ENCODE measurements at places on chromosomes 4 and X.

DNA sequence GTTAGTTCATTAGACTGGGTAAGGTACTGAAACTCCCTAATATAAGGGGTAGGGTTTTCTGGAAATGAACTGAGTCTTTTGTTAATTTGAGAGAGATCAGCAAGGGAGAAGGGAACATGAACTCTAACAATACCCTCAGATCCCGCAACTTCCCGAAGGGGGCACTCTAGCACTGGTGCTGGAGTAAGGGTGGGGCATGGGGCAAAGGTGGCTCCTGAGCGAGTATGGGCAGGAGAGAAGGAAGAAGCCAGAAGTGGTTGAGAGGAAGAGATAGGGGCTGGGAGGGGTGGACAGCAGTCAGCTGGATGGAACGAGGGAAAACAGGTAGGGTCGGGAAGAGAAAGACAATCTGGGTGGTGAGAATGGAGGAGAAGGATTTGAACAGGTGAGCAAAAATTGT lies 183.2 kb upstream of the MAGEE2 start:
- DNase-seq = peak; percentile 27

GRCh38 chr4:31193521-31193920 lies 473.4 kb downstream of the PCDH7 start:
- DNase-seq = no peak

DNA sequence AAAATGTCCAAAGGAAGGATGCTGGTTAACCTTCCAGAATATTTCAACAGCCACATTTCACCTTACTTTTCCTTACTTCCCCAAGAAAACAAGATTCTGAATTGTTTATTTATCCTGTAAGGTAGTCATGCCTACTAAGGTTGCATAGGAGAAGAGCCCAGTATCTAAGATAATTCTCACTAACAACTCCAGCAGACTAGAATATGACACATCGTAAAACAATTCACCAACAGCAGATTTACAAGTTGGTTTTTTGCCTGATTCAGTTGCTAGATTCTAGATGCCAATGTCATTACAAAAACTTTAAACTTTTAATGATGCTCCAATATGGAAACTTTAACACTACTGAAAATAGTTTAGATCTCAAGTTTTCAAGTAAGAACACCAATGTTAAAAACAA lies 176.4 kb downstream of the IL13RA2 start:
- DNase-seq = no peak

DNA sequence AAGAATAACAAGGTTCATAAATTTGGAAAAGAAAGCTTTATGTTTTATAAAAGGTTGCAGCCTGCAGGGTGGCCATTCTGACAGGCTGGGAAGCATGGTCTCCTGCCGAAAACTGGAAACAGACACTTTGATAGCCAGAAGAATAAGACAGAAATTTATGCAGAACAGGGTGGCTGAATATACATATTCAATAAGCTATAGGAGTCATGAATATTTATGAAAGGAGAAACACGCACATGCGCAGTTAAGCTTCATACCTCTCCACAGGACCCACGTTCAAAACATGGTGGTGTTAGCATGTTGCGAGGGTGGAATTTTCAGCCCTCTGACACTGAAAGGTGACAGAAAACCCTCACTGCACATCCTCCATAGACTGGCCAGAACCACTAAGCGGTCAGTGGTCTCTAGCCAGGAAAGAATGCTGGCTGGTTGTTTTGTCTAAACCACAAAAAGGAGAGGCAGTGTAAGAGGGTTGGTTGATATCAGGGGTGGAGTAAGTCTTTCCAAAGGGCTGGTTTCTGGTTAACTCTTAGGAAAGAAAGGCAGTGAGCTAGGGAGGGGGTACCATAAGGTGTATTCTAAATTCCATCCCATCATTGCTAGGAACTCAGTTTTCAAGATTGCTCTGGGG lies 58.2 kb downstream of the ANXA10 start:
- no peak for DNase-seq

- DNase-seq = no peak
Observed at GRCh38 chr4:185127021-185127925, 15.8 kb upstream of the SLC25A4 start.

DNA sequence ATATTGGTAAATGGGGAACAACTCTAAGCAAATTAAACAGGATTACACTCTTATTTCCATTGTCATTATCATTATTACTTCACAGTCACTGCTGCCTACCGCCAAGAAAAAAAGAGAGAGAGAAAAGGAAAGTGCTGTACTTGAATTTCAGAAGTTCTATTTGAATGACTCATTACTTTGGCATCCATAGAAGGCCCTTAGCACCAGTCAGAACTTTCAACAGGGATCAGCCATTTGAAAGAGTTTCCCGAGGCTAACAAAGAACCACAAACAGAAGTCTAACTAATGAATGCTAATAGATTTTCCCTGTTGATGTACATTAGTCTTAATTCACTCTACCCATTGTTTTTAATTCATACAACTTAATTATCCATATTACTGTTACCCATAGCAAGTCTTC lies 116.3 kb downstream of the SHROOM4 start:
- no peak for DNase-seq

DNA sequence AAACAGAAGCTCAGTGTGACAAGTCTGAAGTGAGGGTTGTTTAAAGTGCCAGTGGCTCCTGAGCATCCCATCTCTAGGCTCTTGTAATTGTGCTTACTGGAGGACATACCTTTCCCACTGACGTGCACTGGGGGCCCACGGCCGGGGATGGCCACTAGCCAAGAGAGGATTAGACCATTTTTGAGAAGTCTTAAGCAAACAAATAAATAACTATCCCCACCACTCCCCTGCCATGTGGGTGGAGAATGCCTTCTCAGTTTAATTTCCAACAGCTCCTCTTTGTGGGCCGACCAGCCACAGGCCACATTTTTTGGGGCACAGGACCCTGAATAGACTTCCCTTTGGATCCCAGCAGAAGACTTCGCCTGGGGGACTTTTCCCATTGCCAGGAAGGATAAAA lies 125.0 kb upstream of the MSX1 start:
- DNase-seq = no peak

- DNase-seq = no peak
Observed at GRCh38 chr4:54863571-54864255, 206.0 kb downstream of the KIT start.

GRCh38 chr4:40173470-40173875 lies 23.4 kb upstream of the RHOH start:
- no peak for DNase-seq

- no peak for DNase-seq
Observed at GRCh38 chr4:3877236-3877635, 111.1 kb downstream of the ADRA2C start.

DNA sequence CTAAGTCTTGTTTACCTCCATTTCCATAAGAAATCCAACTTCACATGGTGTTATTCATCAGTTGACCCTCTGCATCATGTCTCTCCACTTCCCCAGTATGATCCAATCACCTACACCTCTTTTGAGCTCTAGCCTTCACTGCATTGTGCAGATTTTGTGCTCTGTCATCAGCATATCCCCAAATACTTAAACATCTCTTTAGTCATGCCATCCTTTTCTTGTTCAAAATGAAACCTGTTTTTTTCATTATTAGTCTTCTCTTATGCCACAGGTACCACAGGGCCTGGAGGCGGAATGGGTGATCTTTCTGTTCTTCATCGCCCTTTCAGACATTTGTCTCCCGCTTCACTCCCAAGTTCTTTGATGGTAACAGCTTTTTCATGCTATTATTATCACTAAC lies 382.7 kb upstream of the GALNTL6 start:
- DNase-seq = no peak

GRCh38 chr4:121226362-121226761 lies 62.2 kb upstream of the TNIP3 start:
- DNase-seq = no peak

DNA sequence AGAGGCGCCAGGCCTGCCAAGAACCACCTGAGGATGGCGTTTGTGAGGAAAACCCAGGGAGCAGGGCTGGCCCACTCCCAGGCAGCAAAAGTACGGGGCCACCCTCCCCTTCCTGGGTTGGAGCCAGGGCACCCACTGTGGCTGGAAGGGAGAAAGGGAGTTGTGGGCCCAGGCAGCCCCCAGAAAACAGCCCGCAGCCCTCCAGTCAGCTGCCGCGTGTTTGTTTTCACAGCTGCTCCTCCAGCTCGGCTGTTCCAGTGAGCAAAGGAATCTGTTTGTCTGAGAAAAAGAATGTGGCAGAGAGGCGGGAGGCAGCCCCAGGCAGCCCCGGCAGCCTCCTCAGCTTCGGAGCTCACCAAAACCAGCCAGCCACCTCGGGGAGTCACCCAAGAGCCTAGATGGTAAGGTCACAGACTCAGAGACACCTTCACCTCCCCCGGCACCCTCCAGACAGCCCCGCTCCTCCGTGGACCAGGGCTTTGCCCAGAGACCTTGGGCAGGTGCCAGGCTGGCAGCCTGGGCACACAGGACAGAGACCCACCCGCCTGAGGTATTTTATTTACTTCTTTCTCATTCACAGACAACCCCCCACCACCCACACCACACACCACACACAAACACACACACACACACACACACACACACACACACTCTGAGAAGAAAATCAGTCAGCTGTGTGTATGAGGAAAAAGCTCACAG lies 338.1 kb downstream of the BCOR start:
- no peak for DNase-seq

GRCh38 chr4:119151161-119151560 lies 15.5 kb downstream of the MYOZ2 start:
- DNase-seq = no peak

DNA sequence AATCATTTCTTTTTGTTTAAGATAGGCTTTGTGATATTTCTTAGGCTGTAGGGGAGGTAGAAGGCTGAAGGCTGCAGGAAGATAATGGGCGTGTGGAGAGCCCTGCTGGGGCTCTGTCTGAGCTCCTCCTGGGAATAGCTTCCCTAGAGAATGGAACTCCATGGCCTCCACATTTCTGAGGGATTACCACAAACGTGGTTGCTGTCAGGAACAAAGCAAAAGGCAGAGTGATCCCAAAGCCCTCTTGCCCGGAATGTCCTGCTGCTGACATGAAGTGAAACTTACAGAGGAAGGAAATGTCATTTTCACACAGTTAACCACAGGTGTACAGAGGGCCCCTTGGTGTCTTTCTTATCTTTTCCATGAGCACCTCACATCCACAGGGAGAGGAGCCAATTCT lies 89.3 kb downstream of the DDIT4L start:
- no peak for DNase-seq

DNA sequence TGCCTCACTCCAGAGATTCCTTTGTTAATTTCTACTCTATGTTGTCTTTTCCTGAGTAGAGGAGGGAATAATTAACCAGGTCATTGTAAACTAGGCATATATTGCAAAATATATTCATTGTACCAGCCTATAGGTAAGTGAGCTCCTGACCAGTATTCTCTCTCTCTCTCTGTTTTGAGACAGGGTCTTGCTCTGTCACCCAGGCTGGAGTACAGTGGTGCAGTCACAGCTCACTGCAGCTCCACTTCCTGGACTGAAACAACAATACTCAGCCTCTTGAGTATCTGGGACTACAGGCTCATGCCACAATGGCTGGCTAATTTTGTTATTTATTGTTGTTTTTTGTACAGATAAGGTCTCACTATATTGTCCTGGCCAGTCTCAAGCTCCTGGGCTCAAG lies 198.3 kb downstream of the ARAP2 start:
- DNase-seq = no peak

GRCh38 chr4:174631901-174632758 lies 109.8 kb upstream of the HPGD start:
- DNase-seq = no peak

DNA sequence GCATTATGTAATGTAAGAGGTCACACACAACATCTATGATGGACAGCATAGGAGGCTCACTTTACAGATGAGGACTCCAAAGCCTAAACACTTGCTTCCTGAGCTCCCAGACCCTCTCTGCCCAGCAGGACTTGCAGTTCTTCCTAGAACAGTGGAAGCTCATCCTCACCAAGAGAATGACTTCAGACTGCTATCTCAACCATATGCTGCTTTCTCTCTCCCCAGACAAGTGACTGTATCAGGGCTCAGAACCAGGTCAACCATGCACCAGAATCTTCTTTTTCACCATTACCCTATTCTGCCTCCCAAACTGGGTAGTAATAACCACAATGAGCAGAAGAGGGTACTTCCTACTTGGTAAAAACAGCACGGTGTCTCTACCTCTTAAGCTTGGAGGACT lies 12.2 kb downstream of the RNF150 start:
- no peak for DNase-seq
